Thymus (tissue), 14 donors: ENCODE measurements at places on chromosomes 6 and 20. TPM values are rescaled to one million over a fixed set of nuclear protein-coding genes. Genes with fewer than 3 reads are reported as not detected.

- DNase-seq: no peak
- H3K36me3 ChIP-seq: no peaks in the 10 kb centered on the region
- no peaks in the 10 kb centered on the region for H3K27me3 ChIP-seq
- no peaks in the 10 kb centered on the region for H3K4me1 ChIP-seq
- H3K27ac ChIP-seq: no peak overlapping the region
- H3K4me3 ChIP-seq: no peak overlapping the region
Measured at GRCh38 chr6:101458336-101458735, 64.8 kb downstream of the GRIK2 start.

DNA sequence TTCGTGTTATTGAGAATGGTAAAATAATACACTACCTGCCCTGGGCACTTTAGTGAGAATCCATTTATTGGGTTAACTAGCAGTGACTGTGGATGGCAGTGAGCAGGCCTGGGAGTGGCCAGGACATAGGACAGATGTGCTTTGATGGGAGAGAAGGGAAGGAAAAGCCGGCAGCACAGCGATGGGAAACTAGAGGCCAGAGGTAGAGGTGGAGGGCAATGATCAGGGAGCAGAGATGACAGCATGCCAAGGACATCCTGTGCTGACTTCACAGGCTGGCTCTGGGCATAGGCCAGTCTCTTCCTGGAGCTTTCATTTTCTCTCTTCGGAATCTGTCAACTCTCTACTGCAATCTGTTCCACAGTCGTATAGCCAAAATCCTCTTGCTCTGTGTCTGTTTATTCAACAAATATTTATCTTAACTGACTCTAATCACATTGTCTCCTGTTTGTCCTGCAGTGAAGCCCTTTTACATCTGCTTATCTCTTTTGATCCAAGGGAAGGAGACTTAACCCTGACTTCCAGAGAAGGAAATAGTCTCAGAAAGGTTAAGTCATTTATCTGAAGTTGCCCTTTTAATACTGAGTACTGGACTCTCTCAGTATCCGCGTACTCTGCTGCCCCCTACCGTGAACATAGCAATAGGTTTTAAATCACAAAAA is 18.4 kb upstream of the MMP24 start:
- no peak overlapping the region for H3K4me3 ChIP-seq
- H3K4me1 ChIP-seq: no peaks in the 10 kb centered on the region
- DNase-seq: peak; percentile 64
- no peak overlapping the region for H3K27ac ChIP-seq

- no peak overlapping the region for H3K27ac ChIP-seq
- no peaks in the 10 kb centered on the region for H3K4me1 ChIP-seq
- DNase-seq: no peak
- peaks cover 44% of the 10 kb centered on the region for H3K27me3 ChIP-seq
Measured at GRCh38 chr6:3221578-3221977, 5.9 kb downstream of the TUBB2B start.

DNA sequence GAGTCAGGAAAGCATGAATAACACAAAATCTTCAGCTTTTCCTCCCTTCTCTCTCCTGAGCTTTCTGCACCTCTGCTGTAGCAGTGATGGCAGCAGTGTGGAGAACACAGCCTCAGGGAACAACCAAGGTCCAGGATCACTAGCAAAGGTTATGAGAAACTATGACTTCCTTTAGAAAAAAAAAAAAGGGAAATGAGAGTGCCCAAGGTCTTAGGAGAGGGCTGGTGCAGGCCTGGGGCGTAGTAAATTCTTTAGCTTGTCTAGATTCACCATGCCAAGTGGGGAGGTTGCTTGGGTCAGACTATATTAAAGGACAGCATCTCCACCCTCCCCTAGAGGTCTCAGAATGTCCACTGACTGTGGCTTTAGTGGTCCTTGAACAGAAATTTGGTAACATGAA is 40.4 kb upstream of the POLR1H start:
- H3K4me1 ChIP-seq: no peaks in the 10 kb centered on the region
- H3K27ac ChIP-seq: no peak overlapping the region
- H3K36me3 ChIP-seq: no peaks in the 10 kb centered on the region
- H3K27me3 ChIP-seq: no peaks in the 10 kb centered on the region
- H3K4me3 ChIP-seq: no peak overlapping the region
- no peak for DNase-seq

DNA sequence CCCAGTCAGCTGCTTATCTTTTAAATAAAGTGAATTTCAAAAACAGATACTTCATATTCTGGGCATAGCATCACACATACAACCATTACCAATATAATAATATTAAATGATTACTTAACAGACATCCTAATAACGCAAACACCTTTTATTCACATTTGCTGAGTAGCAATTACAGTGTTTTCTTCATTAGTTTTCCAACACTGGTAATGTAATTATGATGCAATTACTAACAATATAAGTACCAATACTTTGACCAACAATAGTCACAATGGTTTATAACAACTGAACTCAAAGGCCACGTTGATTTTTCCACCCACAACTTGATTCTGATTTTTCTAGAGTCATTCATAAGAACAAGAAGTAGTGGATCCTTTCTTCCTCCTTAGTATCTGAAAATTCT is 104.1 kb downstream of the MYB start:
- DNase-seq: no peak
- H3K27ac ChIP-seq: no peak overlapping the region
- H3K27me3 ChIP-seq: no peaks in the 10 kb centered on the region
- peaks cover 3% of the 10 kb centered on the region for H3K36me3 ChIP-seq
- no peak overlapping the region for H3K4me3 ChIP-seq

DNA sequence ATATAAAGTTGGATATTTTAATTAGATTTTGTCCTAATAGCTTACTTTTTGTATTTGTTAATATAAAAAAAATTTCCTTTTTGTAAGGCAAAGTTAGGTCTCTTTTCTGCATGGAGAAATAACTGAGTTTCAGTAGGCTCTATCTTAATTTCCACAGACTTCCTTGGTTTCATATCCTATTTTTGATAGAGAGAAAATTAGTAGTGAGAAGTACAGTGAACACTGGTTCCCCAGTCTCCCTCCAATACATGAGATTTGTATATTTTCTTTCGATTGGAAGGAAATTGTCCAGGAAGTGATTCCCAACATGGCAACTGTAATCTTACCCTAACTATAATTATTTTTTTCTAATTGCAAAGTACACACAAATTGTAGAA is 26.4 kb downstream of the TRIM27 start:
- DNase-seq: no peak
- peak overlapping the region; percentile 74 for H3K4me3 ChIP-seq
- H3K36me3 ChIP-seq: peaks cover 19% of the 10 kb centered on the region
- no peaks in the 10 kb centered on the region for H3K4me1 ChIP-seq

DNA sequence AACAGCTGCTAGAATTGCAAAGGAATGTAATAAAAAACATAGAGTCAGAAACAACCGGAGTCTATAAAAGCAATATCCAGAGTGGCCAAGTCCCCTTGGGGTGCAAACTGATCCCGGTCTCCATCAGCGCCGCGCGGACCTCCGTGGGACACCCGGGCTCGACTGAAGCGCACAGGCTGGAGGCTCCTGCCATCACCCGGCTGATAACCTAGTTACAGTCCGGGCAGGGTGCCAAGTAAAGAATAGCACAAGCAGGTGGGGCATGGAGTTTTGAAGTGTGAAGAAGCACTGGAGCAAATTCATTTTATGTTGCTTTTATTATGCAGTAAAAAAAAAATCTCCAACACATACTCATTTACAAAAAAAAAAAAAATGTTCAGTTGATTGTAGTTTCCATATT is 205.1 kb upstream of the GMDS start:
- no peaks in the 10 kb centered on the region for H3K4me1 ChIP-seq
- no peak overlapping the region for H3K4me3 ChIP-seq
- no peaks in the 10 kb centered on the region for H3K36me3 ChIP-seq
- no peak for DNase-seq

GRCh38 chr20:56859801-56860261 is 230.7 kb downstream of the TFAP2C start:
- no peaks in the 10 kb centered on the region for H3K4me1 ChIP-seq
- peaks cover 15% of the 10 kb centered on the region for H3K27me3 ChIP-seq
- H3K27ac ChIP-seq: no peak overlapping the region

- no peak for DNase-seq
- H3K4me1 ChIP-seq: no peaks in the 10 kb centered on the region
- H3K27ac ChIP-seq: no peak overlapping the region
Measured at GRCh38 chr6:127077886-127078285, 40.6 kb upstream of the RSPO3 start.

GRCh38 chr20:42370075-42370474 is 751.9 kb upstream of the CHD6 start:
- H3K27ac ChIP-seq: no peak overlapping the region
- no peaks in the 10 kb centered on the region for H3K36me3 ChIP-seq
- H3K4me1 ChIP-seq: no peaks in the 10 kb centered on the region
- no peaks in the 10 kb centered on the region for H3K27me3 ChIP-seq
- H3K4me3 ChIP-seq: no peak overlapping the region
- DNase-seq: no peak

GRCh38 chr20:62595491-62595890 is 46.8 kb upstream of the SLCO4A1 start:
- no peaks in the 10 kb centered on the region for H3K36me3 ChIP-seq
- peaks cover 3% of the 10 kb centered on the region for H3K27me3 ChIP-seq
- DNase-seq: no peak
- no peaks in the 10 kb centered on the region for H3K4me1 ChIP-seq
- H3K4me3 ChIP-seq: no peak overlapping the region

GRCh38 chr6:5059036-5059896 is 25.9 kb upstream of the PPP1R3G start:
- H3K27me3 ChIP-seq: no peaks in the 10 kb centered on the region
- H3K4me3 ChIP-seq: no peak overlapping the region
- no peaks in the 10 kb centered on the region for H3K4me1 ChIP-seq
- H3K27ac ChIP-seq: no peak overlapping the region

GRCh38 chr6:169957351-169957963 is 206.0 kb downstream of the ERMARD start:
- H3K4me1 ChIP-seq: peaks cover 18% of the 10 kb centered on the region
- no peak for DNase-seq
- H3K27me3 ChIP-seq: peaks cover 17% of the 10 kb centered on the region

GRCh38 chr20:10940941-10941340 is 267.1 kb upstream of the JAG1 start:
- no peaks in the 10 kb centered on the region for H3K27me3 ChIP-seq
- no peak overlapping the region for H3K27ac ChIP-seq

DNA sequence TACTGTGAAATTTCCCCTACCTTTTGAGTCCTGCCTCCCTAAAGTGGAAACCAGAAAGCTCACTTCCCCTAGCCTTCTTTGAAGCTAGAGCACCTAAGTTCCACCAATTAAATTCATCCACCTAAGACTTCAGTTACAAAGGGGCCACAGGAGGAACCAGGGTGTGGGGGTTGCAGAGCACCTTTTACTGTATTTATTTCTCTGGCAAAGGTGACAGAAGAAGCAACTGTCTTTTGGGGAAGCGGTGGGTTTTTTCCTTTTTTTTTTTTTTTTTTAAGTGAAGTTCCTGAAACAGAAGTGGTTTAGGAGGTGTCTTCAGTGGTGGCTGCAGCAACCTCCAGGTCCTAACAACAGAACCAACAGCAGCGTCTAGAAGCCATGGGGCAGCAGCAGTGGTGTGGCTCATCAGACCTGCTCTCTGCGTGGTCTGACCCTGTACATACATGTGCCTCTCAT is 13.1 kb downstream of the PSMB9 start:
- peak overlapping the region; percentile 88 for H3K27ac ChIP-seq
- no peak overlapping the region for H3K4me3 ChIP-seq
- no peak for DNase-seq
- no peaks in the 10 kb centered on the region for H3K36me3 ChIP-seq

GRCh38 chr6:155486721-155487294 is 31.2 kb upstream of the NOX3 start:
- no peaks in the 10 kb centered on the region for H3K27me3 ChIP-seq
- H3K36me3 ChIP-seq: no peaks in the 10 kb centered on the region
- H3K4me1 ChIP-seq: no peaks in the 10 kb centered on the region
- no peak for DNase-seq
- no peak overlapping the region for H3K4me3 ChIP-seq

DNA sequence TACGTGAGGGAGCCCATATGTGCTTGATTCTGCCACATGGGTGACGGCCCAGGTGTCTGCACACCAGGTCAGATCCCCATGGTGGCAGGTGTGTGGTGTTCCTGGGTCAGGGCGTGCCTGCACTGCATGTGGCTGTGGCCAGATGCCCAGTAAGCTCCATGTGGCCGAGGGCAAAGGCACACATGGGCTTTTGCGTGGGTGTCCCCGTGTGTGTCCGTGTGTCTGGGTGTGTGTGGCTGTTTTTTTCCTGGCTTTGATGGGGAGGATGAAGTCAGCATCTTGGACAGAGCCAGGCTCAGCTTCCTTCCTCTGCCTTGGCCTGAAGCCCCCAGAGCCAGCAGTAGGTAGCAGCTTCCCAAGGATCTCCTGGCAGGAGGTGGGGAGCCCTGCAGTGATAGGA is 1.5 kb upstream of the TNXB start:
- no peak for DNase-seq
- H3K4me3 ChIP-seq: no peak overlapping the region
- H3K36me3 ChIP-seq: peaks cover 11% of the 10 kb centered on the region
- peaks cover 4% of the 10 kb centered on the region for H3K4me1 ChIP-seq
- H3K27ac ChIP-seq: no peak overlapping the region

GRCh38 chr6:8017276-8017701 is 46.9 kb downstream of the BLOC1S5 start:
- no peaks in the 10 kb centered on the region for H3K27me3 ChIP-seq
- no peak overlapping the region for H3K4me3 ChIP-seq
- no peaks in the 10 kb centered on the region for H3K4me1 ChIP-seq
- H3K36me3 ChIP-seq: peaks cover 3% of the 10 kb centered on the region
- peak; percentile 10 for DNase-seq

GRCh38 chr6:85756982-85757381 is 114.3 kb upstream of the SYNCRIP start:
- DNase-seq: no peak
- H3K36me3 ChIP-seq: no peaks in the 10 kb centered on the region
- no peaks in the 10 kb centered on the region for H3K4me1 ChIP-seq
- no peaks in the 10 kb centered on the region for H3K27me3 ChIP-seq

GRCh38 chr6:139294090-139294489 is 2.3 kb upstream of the TXLNB start:
- no peak overlapping the region for H3K27ac ChIP-seq
- H3K4me3 ChIP-seq: no peak overlapping the region
- H3K27me3 ChIP-seq: no peaks in the 10 kb centered on the region

DNA sequence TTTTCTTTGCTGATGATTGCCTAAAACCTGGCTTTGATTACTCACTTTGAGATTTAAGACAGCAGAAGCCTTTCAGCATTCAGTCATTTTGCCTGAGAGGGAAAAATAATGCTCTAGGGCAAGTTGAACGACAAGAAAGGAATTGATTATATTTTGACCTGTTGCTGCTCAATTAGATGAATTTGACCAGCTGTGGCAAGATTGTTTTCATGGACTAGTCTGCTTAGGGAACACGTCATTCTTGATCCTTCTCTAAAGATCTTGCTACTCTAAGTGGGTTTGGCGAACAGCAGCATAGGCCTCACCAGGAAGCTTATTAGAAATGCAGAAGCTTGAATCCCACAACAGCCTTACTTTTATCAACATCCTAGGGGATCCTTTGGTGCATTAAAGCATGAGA is 59.7 kb upstream of the PHACTR1 start:
- peak overlapping the region; percentile 11 for H3K27ac ChIP-seq
- H3K4me3 ChIP-seq: no peak overlapping the region
- H3K27me3 ChIP-seq: no peaks in the 10 kb centered on the region
- H3K4me1 ChIP-seq: no peaks in the 10 kb centered on the region
- no peaks in the 10 kb centered on the region for H3K36me3 ChIP-seq

Gene GPR6
- total RNA-seq: not detected

Gene CDC25B
- 21.1 TPM for total RNA-seq

Gene C20orf144
- total RNA-seq: 0.09 TPM

Gene ALDH8A1
- 0.42 TPM for total RNA-seq

Gene MUC22
- total RNA-seq: 0.05 TPM

Gene MMP24
- total RNA-seq: 0.05 TPM

Gene OOEP
- not detected for total RNA-seq

Gene TREM1
- total RNA-seq: 1.0 TPM

Gene DSE
- total RNA-seq: 23.8 TPM

Gene KCNK16
- not detected for total RNA-seq

Gene OR2H2
- total RNA-seq: not detected
